Foreskin melanocyte (primary cell): ENCODE measurements at places on chromosomes 13 and 19.

DNA sequence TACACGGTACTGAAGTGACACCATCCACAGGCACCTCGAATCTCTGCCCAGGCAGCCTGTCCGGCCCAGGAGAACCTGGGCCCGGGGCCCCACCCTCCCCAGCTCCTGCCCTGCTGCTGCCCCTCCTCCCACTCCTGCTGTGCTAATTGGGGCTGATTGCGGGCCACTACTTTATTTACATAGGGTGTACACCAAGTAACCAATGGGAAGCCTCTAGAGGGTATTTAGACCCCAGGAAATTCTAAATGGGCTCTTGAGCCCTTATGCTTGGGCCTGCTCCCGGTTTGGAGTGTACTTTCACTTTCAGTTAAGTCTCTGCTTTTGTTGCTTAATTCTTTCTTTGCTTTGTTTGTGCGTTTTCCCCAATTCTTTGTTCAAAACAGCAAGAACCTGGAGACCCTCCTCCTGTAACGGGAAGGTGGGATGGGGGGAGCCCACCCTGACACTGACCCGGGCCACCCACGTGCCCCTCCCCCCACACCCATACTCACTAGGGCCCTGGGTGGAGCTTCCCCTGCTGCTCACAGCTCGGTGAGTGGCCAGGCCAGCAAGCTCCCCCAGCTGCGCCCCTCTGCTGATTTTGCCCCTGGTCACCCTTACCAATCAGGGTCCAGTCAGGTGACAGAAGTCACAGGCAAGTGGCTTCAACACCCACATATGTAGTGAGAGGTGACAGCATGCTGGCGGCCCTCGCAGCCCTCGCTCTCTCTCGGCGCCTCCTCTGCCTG, 9.4 kb downstream of the SCGB2B2 start:
- DNase-seq, result no peak

DNA sequence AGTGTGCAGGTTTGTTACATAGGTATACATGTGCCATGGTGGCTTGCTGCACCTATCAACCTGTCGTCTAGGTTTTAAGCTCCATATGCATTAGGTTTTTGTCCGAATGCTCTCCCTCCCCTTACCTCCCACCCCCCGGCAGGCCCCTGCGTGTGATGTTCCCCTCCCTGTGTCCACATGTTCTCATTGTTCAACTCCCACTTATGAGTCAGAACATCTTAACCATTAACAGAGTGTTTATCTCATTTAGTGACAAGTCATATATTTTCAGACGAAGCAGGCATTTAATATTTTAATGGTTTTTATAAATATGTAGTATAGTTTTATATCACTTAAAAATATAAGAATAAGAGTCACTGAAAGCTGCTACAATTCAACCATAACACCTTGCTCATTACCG, 780.5 kb upstream of the ARGLU1 start:
- DNase-seq, result no peak

DNA sequence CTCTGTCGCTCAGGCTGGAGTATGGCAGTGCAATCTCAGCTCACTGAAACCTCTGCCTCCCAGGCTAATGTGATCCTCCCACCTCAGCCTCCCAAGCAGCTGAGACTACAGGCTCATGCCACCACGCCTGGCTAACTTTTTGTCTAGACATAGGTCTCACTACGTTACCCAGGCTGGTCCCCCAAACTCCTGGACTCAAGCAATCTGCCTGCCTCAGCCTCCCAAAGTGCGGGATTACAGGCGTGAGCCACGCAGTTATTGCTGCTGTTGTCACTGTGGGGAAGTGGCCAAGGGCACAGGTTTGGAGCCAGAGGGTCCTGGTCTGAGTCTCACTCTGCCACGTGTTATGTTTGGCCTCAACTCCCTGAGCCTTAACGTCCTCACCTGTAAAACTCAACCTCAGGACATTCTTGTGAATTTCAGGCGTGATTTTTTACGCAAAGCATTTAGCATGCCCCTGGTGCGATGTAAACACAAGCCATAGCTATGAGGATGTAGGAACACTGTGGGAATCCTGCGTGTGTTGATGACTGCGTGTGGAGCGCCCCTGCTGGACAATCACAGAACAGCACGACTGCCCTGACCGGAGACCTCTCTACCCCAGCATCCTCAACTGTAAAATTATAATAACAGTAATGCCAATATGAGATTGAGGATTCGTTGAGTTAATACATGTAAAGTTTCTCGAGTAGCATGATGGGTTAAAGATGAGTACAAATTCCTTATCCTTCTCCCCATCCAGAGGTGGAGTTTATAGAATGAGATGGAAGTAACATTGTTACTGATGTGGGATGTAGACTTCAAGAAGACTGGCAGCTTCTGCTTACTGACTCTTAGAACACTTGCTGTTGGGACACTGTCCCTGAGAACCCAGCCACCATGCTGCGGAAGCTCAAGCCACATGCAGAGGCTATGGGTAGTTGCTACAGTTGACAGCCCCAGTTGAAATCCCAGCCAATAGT, 41.8 kb upstream of the PNMA8B start:
- no peak for DNase-seq

DNA sequence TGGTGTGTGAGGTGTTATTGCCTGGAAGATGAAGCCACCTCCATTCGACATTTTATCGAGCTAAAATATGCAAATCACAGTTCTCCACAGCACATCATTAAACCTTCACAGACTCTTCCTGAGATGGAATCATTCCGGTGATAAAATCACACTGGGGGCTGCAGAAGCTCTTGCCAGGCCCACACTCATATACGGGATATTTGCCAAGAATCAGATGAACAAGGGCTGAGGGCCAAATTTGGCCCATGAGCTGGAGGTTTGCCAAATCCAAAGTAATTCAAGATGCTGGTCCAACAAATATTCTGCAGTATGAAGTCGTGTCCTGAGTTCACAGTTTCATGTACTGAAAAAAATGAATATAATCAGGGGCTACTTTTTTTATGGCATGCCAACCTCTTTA, 16.7 kb upstream of the RXFP2 start:
- no peak for DNase-seq

DNA sequence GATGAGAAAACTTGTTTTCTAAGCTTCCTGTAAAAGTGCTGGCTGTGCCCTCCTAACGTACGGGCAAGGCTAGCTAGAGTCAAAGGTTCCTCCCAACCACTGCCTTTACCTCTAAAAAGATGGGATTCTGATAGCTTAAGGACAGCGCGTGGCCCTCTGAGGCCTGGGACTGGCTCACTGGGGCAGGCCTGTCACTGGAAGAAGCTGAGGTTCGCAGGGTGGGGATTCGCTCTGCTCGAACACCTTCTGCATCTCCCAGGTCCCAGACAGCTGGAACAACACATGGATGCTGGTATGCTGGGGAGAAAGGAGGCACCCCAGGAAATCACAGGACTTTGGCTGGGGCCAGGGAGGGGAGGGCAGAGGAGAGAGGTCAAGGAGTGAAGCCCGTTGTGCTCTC, 53.1 kb downstream of the CRYL1 start:
- DNase-seq, result no peak
